ENCODE measurements at places on chromosomes 12 and 14.

DNA sequence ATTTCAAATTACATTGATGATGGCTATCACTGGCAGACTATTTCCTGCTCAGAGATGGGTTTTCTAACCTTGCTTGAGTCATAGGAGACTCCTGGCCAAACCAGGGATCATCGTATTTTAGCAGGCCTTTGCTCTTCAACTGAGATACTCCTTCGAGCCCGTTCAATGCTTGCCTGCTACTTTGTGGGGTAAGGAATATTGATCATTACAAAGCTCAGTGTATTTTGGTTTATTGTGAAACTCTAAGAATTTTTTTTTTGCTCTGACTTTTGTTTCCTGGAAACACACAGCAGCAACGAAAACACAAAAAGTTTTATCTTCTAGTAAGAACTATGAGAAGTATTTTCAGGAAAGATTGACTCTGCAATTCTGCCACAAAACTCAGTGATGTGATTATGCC is 4.1 kb downstream of the GPRC5D start:
- no peak for DNase-seq

GRCh38 chr12:51307655-51308593 is 16.1 kb downstream of the BIN2 start:
- DNase-seq: no peak

- no peak for DNase-seq
Observed at GRCh38 chr12:62866451-62867082, 68.4 kb downstream of the PPM1H start.

DNA sequence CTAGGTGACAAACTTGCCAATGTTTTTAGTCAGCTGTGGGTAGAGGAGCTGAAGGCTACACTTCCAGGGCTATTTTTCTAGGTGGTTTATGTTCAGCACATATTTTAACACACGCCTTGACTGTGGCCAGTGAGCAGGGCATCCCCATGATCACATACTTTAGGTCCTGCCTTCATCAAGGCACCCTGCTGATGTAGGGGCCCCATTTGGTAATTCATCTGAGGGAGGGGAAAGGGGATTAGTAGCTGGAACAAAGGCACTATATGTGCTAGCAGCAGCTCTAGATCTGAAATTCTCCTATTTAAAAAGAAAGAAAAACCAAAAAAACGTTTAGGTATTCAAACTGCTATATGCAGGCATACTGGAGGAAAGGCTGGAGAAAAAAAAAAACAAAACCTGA is 14.5 kb downstream of the EGLN3 start:
- no peak for DNase-seq

DNA sequence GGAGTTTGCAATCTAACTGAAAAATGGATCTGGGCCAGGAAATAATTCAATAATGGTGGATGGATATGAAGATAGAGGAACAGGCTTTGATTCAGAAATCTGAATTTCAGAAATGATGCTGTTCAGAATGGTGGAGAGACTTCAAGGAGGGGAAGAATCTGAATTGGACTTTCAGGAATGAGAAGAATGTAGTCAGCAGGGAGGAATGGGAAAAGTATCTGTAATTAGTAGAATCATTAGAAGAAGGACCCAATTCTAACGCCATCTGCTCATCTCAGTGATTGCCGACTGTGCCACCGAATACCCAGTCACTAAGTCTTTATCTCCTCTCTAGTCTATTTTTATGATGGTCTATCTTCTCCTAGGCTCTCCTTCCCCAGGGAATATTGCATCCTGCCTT is 363.2 kb downstream of the GALC start:
- DNase-seq: no peak

GRCh38 chr14:82447586-82447985 is 913.9 kb upstream of the SEL1L start:
- no peak for DNase-seq

GRCh38 chr14:101887219-101887618 is 77.2 kb upstream of the DYNC1H1 start:
- DNase-seq: no peak

GRCh38 chr12:119052001-119052400 is 70.7 kb downstream of the SRRM4 start:
- no peak for DNase-seq

GRCh38 chr14:35890308-35890707 is 64.2 kb downstream of the BRMS1L start:
- no peak for DNase-seq

DNA sequence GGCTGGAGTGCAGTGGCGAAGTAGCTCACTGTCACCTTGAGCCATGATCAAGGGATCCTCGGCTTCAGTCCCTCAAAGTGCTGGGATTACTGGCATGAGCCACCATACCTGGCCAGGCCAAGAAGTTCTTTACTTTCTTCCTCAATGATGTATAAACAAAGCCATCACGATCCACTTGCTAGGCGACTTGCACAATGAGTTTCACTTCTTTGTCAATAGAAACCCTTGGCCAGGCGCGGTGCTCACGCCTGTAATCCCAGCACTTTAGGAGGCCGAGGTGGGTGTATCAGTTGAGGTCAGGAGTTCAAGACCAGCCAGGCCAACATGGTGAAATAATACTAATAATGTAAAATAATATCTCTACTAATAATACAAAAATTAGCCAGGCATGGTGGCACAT is 14.4 kb upstream of the SPSB2 start:
- no peak for DNase-seq

DNA sequence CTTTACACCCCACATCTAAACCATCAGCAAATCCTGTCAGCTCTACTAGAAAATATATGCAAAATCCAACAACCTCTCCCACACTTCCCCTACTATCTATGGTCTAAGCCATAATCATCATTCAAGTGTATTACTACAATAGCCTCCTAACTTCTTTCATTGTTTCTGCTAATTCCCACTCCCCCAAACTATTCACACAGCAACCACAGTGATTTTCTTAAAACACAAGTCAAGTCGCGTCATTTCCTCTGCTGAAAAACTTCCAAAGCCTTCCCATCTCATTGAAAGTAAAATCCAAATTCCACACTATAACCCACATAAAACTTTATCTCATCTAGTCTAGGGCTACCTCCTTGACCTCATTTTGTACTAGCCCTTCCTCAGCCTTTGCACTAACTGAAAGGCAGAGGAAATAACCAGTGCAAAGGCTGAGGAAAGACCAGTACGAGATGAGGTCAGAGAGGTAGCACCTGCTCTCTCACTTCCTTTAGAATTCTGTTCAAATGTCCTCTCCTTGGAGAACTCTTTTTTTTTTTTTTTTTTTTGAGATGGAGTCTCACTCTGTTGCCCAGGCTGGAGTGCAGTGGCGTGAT is 65.5 kb upstream of the MDM1 start:
- no peak for DNase-seq

GRCh38 chr12:110466791-110467190 is 1.3 kb downstream of the GPN3 start:
- no peak for DNase-seq

DNA sequence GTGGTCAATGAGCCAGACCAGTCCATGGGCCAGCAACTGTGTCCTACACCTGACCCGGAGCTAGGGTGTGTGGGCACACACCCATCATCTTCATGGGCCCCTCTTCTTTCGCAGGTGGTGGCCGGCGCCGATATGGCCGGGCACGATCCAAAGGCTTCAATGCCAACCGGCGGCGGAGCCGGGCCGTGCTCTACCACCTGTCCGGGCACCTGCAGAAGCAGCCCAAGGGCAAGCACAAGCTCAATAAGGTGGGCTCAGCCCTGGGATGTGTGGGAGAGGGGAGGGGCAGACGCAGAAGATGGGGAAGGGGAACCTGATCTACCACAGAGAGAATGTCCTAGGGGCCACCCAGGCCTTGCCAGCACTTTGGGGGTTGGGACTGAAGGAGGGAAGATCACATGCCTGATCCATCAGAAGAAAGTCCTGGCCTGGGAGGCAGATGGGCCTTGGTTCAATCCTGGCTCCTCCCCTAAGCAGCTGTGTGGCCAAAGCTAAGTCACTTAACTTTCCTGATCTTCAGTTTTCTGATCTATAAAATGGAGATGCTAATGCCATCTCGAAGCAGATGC is 3.8 kb downstream of the KCNH3 start:
- no peak for DNase-seq

- DNase-seq: no peak
Observed at GRCh38 chr12:70271025-70271424, 27.8 kb downstream of the CNOT2 start.

GRCh38 chr12:90945070-90945649 is 9.8 kb downstream of the CCER1 start:
- DNase-seq: no peak

GRCh38 chr14:46051796-46052195 is 599.8 kb downstream of the RPL10L start:
- no peak for DNase-seq

GRCh38 chr12:46264057-46264456 is 4.8 kb downstream of the SLC38A1 start:
- no peak for DNase-seq

GRCh38 chr12:25578411-25579143 is 25.5 kb upstream of the LMNTD1 start:
- DNase-seq: no peak

DNA sequence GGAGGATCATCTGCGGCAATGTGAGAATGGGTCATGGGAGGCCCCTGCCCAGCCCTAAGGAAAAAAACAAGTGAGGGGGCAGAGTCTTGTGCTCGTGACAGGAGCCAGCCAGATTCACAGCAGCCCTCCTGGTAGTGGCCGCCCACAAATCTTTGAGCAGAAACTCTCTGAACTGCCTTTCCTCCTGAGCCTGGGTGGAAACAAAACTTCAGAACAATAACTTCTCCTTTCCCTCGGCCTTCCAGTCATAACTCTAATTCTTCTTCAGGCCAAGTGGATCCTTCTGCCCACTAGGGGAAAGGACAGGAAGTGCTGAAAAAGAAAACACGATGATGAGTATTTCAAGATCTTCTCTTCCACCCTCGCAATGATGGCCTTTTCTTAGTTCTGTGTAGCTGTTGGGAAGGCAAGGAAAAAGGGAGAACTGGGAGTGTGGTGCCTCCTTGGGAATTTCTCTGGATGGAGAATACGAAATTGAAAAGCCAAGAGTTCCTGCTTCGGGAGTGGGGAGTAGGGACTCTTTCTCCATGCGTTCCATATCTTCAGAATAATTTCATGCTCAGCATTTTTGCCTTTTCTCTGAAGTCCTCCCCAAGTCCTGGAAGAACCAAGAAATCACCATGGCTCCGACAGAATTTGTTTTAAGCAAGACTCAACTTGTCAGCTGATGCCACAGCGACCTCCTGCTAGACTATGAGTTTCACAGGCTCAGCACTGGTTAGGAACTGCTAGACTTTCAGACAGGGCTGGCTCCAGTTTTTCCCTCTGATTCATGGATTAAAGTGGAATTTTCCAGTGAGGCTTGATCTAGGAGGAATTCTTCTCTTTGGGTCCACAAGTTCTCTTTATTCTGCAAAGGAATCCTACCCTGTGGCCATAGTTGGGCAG is 188.9 kb downstream of the CAND1 start:
- DNase-seq: no peak

- DNase-seq: no peak
Observed at GRCh38 chr14:81936348-81936747, 402.7 kb upstream of the SEL1L start.

DNA sequence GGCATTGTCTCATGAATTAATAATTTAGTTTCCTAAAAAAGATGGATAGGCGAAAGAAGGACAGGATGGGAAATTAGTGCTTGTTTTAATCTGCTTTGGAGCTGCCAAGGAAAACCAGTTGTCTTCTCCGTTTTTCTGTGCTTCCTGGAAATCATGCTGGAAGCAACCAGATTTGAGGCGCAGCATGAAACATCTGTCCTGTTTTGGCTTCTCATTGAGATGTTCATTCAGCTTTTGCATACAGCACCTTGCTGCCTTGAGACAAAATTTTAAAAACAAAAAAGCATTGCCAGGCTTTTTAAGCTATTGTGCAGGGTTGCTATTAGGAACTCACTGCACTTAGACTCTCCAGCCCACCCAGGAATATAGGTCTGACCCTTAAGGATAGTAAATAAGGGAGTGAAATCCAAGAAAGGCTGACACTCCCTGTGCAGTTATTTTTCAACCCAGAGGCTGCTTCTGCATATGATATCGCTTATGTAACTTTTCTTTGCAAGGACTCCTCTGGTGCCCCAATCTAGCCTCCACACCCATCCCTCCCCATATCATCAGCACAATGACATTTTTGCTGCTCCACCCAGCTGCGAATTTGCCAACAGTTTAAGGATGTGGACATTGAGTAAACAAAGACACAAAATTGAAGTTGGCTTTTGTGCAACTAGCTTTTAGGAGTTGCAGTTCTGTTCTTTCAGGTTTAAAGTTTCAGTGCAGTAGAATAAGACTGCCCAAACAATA is 46.9 kb upstream of the MDM1 start:
- DNase-seq: no peak

- DNase-seq: no peak
Observed at GRCh38 chr12:69894800-69895383, 69.9 kb downstream of the MYRFL start.

- DNase-seq: no peak
Observed at GRCh38 chr14:21921453-21921852, 247.8 kb upstream of the OR4E1 start.

- no peak for DNase-seq
Observed at GRCh38 chr12:32115404-32116104, 8.9 kb downstream of the BICD1 start.

DNA sequence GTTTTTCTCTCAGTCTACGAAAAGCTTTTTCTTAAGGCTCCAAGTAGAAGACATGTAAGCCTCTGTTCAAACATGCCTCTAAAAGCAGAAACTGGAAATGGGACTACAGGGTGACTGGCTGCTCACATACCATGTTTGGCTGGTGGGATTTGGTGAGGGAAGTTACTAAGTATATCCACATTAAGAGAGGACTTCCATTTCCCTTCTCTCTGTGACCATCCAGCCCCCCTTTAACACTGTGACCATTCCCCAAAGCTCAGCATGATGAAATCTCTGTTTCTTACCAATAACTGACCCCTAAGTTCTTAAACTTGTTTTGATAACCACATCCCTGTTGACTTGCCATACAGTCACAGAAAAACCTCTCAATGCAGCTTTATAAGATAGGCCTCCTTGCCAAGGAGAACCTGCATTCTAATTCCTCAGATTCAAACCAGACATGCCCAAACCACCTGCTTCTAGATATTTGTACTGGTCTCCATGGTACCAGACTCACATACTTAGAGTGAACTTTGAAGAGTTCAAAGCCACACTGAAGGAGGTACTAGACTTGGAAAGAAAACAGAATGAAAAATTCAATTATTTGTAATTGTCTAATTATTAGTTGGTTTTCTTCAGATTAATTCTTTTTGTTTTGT is 102.2 kb downstream of the VEZT start:
- no peak for DNase-seq

- no peak for DNase-seq
Observed at GRCh38 chr12:26874501-26875296, 41.7 kb upstream of the ITPR2 start.

- DNase-seq: no peak
Observed at GRCh38 chr12:15496738-15497137, 174.4 kb downstream of the PTPRO start.

GRCh38 chr14:99995700-99996356 is 69.4 kb upstream of the EVL start:
- DNase-seq: peak; percentile 24

- no peak for DNase-seq
Observed at GRCh38 chr12:9973949-9974348, 2.7 kb downstream of the CLEC12A start.

GRCh38 chr12:123494124-123494851 is 36.3 kb downstream of the SNRNP35 start:
- DNase-seq: no peak
